ENCODE measurements at places on chromosomes 12 and 14. TPM values are rescaled to one million over a fixed set of nuclear protein-coding genes. Genes with fewer than 3 reads are reported as not detected.

GRIP1 gene
- not detected for total RNA-seq

- DNase-seq, result no peak
Observed at GRCh38 chr14:33800735-33801163, 150.1 kb downstream of the EGLN3 start.

GOLGA5 gene
- 23.4 TPM for total RNA-seq

- no peak for DNase-seq
Observed at GRCh38 chr12:57199191-57199590, 17.4 kb upstream of the NXPH4 start.

GRCh38 chr12:111673503-111673902 lies 12.3 kb downstream of the BRAP start:
- no peak for DNase-seq
